Activated CD4-positive, alpha-beta T cell treated with anti-CD3 and anti-CD28 coated beads, Interleukin-2, amount 50 U/mL, for 4 hours (primary cell): ENCODE measurements at places on chromosomes 2 and 18.

DNA sequence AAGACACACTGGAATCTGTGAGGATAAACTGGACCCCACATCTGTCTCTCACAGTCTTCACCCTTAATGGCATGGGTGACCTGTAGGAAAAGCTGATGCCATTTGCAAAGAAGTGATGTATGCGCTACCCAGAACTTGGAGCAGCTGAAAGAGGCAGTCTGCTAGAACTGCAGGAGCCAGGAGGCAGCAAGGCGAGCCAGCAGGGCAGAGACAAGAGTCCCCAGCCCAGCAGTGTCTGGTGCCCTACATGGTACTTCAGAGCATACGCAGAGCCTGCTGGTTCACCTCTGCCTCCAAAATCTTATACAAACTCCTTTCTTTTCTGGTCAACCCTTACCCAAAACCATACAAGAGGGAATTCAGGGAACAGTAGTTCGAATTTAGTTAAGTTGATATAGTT is 683.1 kb upstream of the RAB6C start:
- no peak for DNase-seq

- no peak for DNase-seq
Observed at GRCh38 chr18:10792181-10792580, 266.4 kb downstream of the NAPG start.

DNA sequence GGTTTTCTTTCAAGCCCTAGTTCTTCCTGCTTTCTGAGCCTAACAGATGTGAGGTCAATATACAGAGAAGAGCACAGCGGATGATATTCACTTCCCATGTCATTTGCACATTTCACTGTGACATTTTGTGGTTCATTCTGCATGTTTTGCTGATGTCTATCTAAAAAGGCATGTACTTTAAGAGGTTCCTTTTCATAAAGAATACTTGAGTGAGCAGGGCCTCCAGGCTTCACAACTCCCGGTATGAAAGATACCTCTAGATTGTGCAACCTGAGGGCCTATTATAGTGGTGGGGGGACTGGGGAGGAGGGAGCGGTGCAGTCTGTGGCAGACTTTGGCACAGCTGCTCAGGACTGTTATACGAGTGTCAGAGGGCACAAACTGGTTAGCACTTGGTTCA is 54.6 kb downstream of the CPO start:
- no peak for DNase-seq

GRCh38 chr2:10370390-10370789 is 67.7 kb downstream of the HPCAL1 start:
- no peak for DNase-seq

DNA sequence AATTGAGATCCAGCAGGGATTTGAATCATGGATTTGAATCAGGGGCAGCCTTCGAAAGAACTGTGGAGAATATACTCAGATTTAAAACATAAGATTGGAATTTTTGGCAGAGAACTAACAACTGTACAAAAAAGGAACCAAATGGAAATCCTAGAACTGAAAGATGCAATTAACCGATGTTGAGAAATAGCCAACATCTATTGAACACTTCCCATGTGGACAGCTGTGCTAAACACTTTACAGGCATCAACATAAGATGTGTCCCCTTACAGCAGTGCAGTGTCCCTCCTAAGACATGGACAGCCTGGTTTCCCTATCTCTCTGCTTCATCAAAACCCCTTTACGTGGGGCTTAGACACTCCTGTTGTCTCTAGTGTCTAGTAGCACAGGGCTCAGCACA is 3.7 kb upstream of the IL1RN start:
- no peak for DNase-seq

GRCh38 chr2:85763831-85764230 is 10.0 kb downstream of the ATOH8 start:
- DNase-seq, result no peak

GRCh38 chr2:136135921-136136906 is 18.3 kb upstream of the CXCR4 start:
- DNase-seq, result peak; percentile 58

- DNase-seq, result peak; percentile 31
Observed at GRCh38 chr18:26547646-26548414, 523 bp downstream of the KCTD1 start.

DNA sequence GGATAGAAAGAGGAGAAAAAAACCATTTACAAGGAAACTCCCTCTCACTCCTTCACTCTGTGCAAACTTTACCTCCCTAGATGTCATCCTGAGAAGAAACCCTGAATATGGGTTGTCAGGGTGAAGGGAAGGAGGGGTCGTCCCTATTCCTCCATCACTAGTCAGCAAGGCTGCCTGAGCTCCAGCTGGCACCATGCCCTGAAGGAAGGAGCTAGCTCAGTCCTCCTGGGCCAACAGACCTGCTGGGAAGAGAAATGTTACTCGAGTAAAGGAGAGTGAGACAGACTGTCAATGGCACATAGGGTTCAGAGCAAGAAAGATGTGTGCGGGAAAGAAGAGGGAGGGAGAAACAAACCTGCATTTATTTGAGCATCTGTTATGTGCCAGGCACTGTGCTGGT is 18.3 kb upstream of the EPAS1 start:
- DNase-seq, result no peak

GRCh38 chr2:64326578-64327050 is 127.3 kb upstream of the LGALSL start:
- DNase-seq, result no peak

- DNase-seq, result no peak
Observed at GRCh38 chr2:173184031-173185004, 108.7 kb downstream of the MAP3K20 start.

DNA sequence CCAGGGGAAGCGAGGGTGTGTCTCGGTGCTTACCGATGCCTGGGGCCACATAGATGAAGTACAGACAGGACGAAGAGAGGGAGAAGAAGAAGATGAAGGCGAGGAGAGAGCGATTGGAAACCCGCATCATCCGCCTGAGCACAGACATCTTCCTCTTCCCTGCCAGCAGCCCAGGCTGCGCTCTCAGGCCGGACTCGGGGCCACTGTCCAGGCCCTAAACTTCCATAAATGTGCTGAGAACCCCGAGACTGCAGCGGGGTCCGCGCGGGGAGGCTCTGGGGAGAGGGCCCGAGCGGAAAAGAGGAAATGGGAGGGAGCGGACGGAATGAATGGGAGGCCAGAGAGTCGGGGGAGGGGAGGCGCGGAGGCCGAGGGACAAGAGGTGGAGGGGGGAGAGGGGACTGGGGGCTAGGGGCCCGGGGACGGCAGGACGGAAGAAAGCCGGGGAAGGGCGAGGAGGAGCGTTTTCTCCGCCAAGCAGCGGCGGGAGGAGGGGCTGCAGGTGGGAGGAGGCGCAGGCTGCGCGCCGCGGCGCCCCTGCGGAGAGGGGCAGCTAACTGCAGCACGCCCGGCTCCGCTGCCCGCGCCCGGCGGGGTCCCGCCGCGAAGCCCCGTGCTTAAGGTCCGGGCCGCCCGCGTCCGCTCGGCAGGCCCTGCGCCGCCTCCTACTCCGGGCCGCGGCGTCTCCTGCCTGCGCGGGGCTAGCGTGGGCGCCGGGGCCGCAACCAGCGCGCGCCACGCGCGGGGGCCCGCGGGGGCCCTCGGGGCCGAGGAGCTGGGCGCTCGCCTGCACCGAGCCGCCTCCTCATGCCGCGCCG is at the start of gene B4GALT6:
Gene B4GALT6, minus strand, starts transcription at position 303 of the 818 bp plus-strand sequence. Its CDS starts 155 bp downstream, at position 148.
- no peak for DNase-seq

GRCh38 chr2:75994759-75995158 is 284.0 kb upstream of the GCFC2 start:
- no peak for DNase-seq

GRCh38 chr2:94999431-94999883 is 26.1 kb upstream of the MAL start:
- no peak for DNase-seq

DNA sequence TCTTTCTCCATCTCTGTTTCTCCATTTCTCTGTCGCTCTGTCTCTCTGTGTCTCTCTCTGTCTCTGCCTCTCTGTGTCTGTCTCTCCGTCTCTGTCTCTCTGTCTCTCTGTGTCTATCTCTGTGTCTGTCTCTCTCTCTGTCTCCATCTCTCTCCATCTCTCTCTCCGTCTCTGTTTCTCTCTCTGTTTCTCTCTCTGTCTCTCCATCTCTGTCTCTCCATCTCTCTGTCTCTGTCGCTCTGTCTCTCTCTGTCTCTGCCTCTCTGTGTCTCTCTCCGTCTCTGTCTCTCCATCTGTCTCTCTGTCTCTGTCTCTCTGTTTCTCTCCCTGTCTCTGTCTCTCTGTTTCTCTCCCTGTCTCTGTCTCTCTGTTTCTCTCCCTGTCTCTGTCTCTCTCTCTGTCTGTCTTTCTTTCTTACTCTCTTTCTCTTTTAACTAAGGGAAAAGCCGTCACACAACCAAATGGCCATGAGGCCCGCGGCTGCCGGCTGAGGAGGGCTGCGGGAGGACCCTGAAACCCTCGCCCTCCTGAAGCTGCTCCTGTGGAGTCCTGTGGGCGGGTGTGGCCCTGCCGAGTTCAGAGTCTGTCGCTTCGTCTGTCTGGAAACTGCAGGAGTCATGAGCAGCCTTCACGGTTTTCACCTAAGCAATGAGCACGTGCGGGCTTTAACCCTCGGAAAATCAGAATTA is 29.3 kb downstream of the NFATC1 start:
- no peak for DNase-seq

GRCh38 chr2:53632714-53633113 is 134.9 kb upstream of the CHAC2 start:
- DNase-seq, result no peak

GRCh38 chr2:20343128-20343527 is 7.5 kb downstream of the PUM2 start:
- no peak for DNase-seq

- no peak for DNase-seq
Observed at GRCh38 chr2:100200985-100201384, 58.6 kb upstream of the AFF3 start.

DNA sequence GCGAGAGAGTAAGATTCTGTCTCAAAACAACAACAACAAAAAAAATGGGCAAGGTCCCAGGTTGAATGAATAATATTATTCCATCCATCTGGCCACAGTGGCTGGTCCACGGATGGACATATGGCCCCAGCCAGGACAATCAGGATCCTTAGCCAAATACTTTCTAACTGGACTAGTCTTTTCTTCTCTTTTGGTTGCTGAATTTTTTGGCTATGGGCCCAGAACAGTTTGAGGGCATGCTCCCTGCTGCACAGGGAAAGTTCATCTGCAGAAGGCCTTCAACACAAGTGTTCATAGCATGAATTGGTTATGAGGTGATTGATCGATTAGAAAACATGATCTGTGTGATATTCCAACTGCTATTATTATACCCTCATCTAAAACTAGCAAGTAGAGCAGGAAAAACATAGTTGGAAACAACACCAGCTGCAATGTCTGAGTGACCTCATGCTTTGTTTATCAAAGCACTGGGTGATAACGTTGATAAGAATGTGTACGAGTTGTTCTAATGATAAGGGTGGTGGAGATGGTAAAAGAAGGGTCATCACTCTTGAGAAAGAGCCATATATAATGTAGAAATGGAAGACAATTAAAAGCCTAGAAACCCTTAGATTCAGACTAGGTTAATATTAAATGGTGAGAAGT is 47.8 kb upstream of the RNF103 start:
- DNase-seq, result no peak

- no peak for DNase-seq
Observed at GRCh38 chr2:119440873-119441272, 9.2 kb downstream of the TMEM37 start.

GRCh38 chr18:9814431-9814830 is 71.3 kb upstream of the TXNDC2 start:
- DNase-seq, result no peak

- DNase-seq, result no peak
Observed at GRCh38 chr2:58762176-58762781, 521.2 kb upstream of the FANCL start.

DNA sequence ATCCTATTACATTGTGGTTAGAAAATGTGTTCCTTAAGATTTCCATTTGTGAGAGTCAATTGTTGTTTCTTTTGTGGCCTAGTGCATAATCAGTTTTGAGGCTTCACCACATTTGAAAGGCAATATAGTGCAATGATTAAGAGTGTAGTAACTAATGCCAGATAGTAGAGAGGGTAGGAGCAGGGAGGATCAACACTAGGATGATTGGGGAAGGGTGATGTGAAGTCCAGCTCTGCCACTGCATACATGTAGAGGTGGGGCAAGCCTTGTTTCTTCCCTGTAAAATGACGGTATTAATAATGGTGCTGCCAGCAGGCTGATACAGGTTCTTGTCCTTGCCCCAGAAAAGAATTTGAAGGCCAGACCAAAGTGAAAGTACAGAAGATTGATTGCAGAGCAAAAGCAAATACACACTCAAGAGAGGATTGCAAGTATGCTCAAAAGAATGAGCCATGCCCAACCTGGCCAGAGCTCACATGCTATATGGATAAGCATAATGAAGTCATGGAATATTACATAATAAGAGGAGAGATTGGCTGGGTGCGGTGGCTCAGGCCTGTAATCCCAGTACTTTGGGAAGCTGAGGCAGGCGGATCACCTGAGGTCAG is 8.0 kb downstream of the SP100 start:
- DNase-seq, result no peak

DNA sequence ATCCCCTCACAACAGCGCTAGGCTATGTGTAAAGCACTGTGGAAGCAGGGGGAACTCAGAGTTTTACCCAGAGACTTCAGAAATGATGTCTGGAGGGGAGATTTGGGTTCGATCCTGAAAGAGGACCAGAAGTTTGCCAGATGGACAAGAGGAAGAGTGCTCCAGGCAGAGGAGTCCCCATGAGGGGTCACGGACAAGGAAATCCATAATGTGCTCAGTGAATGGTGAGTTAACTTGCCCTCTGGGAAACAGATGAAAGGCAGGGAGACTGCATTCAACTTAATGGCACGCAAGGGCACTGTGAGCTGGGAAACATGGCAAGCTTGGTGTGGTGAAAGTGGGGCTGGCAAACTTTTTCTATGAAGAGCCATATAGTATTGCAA is 6.0 kb upstream of the ASAP2 start:
- DNase-seq, result no peak

GRCh38 chr2:37576831-37577230 is 94.6 kb downstream of the CDC42EP3 start:
- no peak for DNase-seq

DNA sequence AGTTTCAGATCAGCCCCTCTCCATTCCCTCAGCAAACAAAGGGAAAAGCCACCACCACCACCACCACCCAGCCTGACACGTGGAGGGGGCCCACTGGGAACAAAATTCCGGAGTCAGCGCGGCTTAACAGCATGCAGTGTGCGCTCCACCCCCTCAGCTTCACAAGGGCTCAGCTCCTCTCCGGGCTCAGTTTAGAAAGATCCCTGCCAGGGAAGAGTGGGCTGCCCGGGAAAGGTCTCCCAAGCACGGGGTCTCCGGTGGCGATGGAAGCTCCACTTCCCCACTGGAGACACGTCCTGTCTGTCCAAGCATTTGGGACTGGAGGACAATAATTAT is 55.7 kb downstream of the SNORC start:
- DNase-seq, result no peak

GRCh38 chr18:39842366-39842914 is 2112.6 kb upstream of the PIK3C3 start:
- no peak for DNase-seq

DNA sequence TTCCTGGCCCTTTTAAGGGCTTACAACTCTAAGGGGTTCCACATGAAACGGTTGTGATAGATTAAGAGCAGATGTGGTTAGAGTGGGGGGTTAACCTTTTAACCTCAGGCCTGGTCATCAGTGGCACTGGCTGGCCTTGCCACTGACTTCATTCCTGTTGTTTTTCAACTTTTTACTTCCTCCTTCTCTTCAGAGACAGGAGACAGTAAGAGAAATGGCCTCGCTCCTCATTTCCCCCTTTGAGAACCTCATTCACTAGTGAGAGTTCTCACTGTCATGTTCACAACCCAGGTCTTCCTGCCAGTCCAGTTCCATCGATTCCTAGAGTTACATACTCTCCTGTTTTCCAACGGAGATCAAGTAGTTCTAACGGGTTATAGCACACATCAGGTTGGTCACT is 101.6 kb upstream of the SLC1A4 start:
- no peak for DNase-seq
